Pancreas (tissue), 10 donors: ENCODE measurements at places on chromosomes 5 and 9.

- no peak for DNase-seq
Measured at GRCh38 chr5:39691993-39692392, 267.2 kb upstream of the DAB2 start.

DNA sequence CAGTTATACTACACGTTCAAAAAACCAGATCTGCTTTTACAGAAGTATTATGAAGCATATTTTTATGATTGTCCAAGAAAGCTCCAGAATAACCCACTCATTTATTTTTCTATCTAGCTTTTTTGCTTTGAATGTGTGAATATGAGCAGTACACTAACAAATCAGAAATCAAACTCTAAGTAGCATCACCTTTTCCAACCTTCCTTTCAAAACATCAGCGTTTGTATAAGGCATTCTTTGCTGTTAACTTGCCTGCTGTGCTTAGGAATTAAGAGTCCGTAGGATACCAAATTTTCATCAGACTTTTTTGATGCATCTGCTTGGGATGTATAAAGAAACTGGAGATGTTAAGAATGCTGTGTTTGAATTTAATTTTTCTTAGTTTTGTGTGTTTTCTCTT is 3.8 kb downstream of the TLE4 start:
- no peak for DNase-seq

GRCh38 chr5:73822278-73822988 is 196.4 kb downstream of the ARHGEF28 start:
- DNase-seq, result no peak

DNA sequence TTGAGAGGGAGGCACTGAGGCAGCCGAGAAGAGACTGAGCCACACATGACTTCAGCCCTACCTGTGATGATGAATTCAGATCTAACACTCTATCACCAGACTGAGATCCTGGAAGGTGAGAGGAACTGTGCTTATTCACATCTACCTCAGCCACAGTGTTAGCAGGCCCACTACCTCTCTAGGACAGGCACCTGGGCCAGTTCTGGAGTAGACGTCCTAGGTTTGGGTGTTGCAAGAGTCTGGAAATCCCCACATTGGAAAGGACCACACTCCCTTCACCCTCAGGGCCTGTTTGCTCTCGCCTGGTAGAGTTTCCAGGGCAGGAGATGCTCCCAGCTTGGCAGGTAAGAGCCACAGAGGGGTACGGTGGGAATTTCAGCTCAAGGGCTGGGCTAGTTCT is 113.8 kb upstream of the CCL21 start:
- no peak for DNase-seq

DNA sequence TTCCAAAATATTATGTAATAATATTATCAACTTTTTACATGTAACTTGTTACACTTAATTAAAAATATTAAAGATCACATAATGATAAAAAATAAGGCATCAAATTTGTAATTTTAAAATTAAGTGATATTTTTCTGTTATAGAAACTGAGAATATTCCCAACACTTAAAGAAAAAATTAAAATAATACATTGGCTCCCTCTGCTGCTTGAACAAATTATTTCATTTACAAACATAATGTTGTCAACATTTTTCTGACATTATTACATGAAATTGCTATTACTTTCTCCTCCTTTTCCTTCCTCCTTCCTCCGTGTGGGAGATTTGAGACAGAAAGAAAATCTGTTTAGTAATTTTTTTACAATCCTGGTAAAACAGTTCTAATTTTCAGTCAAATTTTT is 42.3 kb downstream of the RNF180 start:
- no peak for DNase-seq

GRCh38 chr5:40906351-40906751 is 2.9 kb upstream of the C7 start:
- DNase-seq, result no peak

GRCh38 chr9:2622461-2623287 is 1.1 kb downstream of the VLDLR start:
- peak; percentile 43 for DNase-seq

DNA sequence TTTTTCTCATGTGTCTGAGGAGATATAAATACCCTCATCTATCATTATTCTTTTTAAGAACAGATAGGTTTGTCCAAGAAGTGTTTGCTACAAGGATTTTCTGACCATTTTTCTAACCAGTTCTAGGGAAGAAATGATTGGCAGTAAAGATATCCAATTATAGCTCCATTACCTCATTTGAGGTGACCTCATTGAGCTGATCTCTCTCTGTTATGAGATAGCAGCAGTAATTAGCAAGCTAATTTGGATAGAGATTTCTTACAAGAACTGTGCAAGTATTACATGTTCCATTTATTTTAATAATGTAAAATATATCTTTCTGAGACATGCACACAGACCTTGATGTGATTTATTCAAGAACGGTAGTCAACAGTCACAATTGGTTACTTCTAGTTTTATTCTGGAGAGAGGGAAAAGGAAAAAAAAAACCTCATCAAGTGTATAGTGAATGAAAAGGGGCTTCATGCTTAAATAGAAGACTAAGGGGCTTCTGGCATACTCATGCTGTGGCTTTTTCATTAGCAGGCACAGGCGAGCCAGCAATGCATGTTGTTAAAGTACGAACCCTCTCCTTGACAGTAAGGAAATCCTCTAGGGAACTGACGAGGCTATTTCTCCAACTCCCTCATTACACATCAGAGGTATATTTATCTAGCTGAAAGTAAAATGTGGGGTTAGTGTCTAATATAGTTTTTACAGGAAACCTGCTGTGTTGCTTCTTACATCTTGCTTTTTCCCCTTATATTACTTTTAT is 127.3 kb downstream of the NUDT12 start:
- DNase-seq, result no peak

DNA sequence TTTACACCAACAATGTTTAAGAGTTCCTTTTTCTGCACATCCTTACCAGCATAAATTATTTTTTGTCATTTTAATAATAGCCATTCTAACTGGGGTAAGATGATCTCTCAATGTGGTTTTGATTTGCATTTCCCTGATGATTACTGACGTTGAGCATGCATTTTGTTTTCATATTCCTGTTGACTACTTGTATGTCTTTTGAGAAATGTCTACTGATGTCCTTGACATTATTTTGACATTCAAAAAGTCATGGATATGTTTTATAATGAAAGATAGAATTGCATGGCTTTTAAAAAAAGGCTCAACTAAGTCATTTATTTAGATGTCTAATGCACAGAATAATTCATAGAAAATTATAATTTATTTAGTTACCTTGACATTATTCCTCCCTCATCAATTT is 381.6 kb upstream of the C9orf72 start:
- DNase-seq, result no peak

- no peak for DNase-seq
Measured at GRCh38 chr9:126058591-126058990, 268.0 kb upstream of the MVB12B start.

DNA sequence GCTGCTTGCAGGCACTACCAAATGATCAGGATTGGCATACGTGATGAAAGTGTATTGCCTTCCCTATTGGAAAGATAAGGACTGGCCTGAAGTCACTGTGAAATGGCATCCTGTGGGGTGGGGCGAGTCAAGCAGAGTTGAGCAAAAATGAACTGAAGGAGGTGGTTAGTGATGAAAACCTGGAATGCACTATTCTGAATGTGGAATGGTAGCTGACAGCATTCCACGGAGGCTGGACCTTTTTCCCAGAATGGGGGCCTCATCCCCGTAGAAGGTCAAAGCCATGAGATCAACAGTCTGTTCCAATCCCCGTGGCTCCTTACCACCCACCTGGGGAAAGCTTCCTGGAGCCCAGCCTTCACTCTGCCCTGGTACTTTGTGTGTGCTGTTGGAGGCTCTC is 37.7 kb downstream of the ASS1 start:
- no peak for DNase-seq

DNA sequence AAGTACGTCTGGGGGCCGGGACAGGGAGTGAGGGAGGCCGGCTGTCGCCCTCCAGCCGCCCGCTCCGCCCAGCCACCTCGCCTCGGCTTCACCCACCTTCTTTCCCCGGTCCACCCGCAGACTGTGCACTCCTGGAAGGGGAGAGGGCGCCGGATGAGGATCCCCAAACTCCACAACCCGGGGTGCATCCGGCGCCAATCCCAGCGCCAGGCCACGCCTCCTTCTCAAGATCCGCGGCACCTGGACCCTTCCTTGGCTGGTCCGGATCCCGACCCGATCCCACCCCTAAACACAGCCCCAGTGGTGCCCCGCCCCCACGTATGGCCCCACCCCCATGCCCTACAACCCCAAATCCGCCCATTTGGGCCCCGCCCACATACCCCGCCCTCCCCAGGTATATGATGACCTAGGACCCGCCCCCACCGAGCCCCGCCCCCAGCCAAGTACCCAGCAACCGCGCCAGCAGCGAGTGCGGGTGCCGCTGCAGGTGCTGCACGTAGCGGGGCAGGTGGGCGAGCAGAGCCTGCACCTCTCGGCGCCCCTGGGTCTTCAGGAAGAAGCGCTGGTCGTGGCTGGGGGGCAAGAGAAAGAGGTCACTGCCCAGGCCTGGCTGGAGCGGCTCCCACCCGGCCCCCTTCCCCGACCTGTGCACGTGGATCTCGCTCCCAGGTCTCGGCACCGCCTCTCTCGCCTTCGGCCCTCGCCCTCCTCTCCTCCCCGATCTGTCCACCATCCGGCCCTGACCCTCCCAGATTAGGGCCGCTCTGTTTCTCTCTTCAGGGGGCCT is 3.2 kb downstream of the PIP5KL1 start:
- DNase-seq, result peak; percentile 85

DNA sequence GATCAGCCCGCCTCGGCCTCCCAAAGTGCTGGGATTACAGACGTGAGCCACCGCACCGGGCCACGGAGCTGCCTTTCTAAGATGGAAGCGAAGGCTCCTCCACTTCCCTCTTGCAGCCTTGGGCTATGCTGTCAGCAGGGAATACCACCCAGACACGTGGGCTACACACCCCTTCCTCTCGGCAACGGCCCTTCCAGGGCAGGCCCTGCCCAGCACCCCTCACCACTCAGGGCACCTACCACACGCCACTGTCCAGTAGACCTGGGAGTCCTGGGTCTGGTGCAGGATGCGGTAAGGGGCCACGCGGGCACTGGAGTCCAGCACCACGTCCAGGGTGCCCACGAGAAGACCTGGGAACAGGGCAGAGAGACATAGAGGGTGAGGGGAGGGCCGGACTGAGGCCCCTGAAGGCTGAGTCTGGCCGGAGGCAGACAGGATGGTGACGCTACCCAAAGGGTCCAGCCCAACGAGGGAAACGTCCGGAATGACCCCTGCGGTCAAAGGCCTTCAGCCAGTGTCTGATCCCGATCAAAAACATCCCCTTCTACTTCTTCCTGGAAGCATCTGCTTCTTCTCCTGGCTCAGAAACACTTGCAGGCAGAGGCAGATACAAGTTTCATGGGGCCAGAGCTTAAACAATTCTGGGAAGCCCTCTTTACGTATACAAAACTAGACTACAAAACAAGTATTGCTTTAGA is 3.1 kb downstream of the TBC1D9B start:
- no peak for DNase-seq

GRCh38 chr5:172892713-172893112 is 58.7 kb downstream of the ERGIC1 start:
- peak; percentile 55 for DNase-seq

- DNase-seq, result no peak
Measured at GRCh38 chr9:104944871-104945270, 16.9 kb upstream of the ABCA1 start.

DNA sequence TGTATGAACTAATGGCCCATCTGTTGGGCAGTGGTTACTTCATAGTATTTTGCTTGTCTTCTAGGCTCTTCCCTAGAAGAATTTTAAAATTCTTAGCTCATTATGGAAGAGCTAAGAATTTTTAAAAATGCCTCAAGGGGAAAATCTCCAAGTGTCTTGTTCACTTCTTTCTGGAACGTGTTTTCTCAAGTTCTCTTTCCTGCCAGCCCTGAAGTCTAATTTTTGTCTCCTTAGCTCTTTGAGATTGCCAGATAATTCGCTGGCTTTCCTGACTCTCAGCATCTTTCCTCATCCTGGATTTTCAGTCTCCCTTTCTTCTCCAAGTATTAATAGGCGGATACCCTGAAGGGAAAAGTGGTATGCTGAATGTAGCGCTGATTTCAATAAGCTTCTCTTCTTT is 395.4 kb downstream of the ARRDC3 start:
- DNase-seq, result no peak

DNA sequence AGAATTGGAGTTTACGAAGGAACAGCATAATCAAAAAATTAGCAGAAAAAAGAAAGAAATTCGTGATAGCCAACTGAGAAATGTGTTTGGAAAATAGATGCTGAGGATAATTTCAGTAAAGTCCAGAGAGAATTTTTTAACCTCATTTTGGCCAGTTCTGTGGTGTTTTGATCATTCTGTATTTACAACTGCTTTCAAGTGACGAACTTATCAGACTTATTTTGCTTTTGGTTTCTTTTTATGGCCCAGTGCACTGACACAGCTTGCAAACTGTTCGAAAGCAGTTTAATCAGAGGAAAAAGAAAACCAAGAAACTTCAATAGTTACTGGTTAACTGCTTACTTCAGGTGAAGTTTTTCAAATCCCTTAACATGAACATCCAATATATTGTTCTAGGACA is 1.9 kb downstream of the SDHA start:
- DNase-seq, result no peak

- no peak for DNase-seq
Measured at GRCh38 chr9:85402551-85402950, 339.2 kb downstream of the AGTPBP1 start.

GRCh38 chr9:113989017-113989713 is 88.9 kb downstream of the AMBP start:
- DNase-seq, result no peak

DNA sequence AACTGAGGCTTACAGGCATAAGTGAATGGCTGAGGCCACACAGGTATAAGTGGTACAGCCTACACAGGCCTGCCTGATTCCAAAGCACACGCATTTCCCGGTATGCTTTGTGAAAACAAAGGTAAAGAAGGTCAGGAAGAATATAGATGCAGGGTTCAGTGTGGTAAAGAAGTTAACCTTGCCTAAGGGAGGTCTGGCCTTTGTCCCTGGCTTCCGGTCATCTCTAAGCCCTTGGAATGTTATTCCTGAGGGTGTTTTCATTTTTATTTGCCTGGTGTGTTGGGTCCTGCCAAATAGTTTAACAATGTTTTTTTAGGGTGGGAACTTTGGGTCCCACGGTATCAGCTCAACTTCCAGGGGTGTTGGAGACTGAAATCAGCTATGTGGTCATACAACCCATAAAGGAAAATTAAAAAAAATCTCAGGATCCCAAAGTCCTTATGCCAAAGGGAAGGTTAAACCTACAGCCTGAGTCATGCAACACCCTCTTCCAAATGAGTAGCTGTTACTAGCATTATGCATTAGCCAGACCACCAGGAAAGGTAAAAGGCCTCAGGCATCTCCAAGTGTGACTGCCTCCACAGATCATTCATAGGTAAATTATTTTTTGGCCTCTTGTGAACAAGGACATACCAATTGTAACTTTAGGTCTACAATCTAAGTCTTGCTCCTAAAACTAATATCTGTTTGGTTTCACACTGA is 124.6 kb downstream of the ATP10B start:
- no peak for DNase-seq

GRCh38 chr5:2740876-2741555 is 10.5 kb downstream of the IRX2 start:
- DNase-seq, result no peak

GRCh38 chr9:89542401-89543021 is 44.6 kb upstream of the SEMA4D start:
- DNase-seq, result no peak
